HT-29 (cell line): ENCODE measurements at places on chromosomes 12 and 14. TPM values are rescaled to one million over a fixed set of nuclear protein-coding genes. Genes with fewer than 3 reads are reported as not detected.

Gene TSPAN9
- 11.3 and 12.0 TPM in 2 replicates for total RNA-seq

Gene DPF3
- not detected in 2 replicates for total RNA-seq

DNA sequence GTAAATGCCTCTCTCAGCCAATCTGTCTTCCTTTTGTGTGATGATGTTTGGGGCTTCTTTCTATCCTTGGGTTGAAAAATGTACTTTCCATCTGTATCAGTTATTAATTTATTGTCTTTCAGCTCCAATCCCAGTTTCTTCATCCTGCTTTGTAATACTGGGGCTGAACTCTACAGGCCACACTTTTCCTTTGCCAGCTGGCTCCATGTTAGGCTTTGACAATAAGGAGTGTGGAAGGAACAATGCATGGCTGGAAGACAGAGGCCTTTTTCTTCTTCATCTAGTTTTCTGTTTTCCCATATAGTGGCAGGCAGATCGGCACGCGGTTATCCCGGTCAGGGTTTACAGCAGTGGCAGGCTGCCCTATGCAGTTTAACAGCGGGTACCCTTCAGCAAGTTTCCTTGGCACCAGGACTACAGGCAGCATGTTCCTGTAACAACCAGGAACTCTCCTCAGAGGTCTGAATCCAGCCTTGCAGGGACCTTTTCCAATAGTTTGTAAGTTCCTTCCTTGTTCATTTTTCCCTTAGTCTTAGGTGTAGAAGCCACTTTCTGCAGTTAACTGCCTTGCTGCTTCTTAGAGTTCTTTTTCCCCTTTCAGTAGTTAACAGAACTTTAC, 38.5 kb upstream of the CRACR2A start:
- DNase-seq = no peak

DNA sequence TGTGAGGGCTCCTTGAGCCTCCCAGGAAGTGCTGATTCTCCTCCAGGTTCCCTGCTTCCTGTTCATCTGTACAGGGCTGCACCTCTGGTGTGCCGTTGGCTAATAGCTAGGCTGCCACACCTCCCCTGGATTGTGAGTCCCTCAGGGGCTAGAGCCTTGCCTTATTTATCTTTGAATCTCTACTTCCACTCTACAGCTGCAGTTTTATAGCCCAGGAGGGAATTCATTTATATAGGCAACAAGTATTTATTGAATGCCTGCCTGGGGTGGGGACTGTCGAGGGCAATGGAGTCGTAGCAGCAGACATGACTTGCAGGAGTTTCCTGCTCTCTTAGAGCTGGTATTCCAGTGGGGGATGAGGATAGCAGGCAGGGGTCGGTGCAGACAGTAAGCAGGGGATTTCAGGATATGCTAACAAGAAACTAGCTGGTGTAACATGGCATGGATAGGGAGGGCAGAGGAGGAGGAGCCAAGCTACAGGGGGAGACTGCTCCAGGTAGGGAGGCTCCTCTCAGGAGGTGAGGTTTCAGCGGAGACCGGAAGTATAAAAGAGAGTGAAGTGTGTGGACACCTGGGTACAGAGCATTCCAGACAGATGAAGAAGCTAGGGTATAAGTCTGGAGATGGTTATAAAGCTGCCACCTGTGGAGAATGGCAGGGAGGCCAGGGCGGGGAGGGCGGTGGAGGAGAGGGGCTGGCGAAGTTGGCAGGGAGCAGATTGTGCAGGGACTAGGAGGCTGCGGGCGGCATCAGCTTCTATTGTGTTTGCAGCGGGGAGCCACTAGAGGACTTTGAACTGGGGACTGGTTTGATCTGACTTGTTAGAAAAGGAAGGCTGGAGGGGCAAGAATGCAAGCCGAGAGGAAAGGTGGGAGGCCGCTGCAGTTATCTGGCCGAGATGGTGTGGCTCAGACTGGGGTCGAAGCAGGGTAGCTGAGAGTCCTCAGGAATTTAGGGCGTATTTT, 17.2 kb downstream of the USP30 start:
- peak; percentile 87 for DNase-seq
